ENCODE measurements at places on chromosomes 12 and 14.

GRCh38 chr14:105945896-105946295 lies 419.5 kb downstream of the TMEM121 start:
- DNase-seq = no peak

- no peak for DNase-seq
Measured at GRCh38 chr12:131493068-131493826, 217.6 kb upstream of the SFSWAP start.

- no peak for DNase-seq
Measured at GRCh38 chr14:101599234-101599885, 38.1 kb downstream of the DIO3 start.

DNA sequence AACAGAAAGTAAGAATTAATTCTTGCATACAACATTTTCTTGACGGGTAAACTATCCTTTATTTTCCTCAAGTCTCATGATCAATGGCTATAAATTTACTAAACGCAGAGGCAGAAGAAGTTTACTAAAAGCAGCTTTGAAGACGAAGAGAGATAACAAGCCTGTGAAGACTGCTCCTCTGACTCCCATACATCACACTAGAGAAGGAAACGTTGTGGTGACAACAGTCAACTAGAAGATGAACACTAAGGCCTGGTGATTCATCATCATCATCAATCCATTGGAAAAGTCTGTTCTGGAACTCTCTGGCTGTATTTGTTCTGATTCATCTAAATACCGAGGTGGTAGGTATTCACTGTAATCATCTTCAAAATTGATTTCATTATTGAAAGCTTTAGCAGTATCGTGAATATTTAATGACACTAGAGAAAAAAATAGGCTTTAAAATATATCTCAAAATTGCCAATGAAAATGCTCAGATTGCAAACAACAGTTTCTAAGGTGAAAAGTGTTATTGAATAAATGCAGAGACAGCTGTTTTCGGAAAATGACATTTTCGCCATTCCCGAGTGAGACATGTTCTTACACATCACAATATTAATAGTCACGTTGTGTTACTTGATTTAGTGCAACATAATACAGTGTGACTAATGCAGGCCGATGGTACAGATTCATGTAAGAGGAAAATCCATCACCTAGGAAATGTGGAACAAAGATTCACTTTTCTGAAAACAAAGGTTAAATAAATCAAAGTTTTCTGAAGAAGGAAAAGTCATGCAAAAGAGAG lies 260.5 kb downstream of the C12orf50 start:
- DNase-seq = no peak
